ENCODE measurements at places on chromosomes 16 and 17. TPM values are rescaled to one million over a fixed set of nuclear protein-coding genes. Genes with fewer than 3 reads are reported as not detected.

CCDC144A gene
- 0.95 TPM for total RNA-seq

SLC22A31 gene
- 1.3 TPM for total RNA-seq

CCL14 gene
- total RNA-seq: not detected

MKS1 gene
- 12.4 TPM for total RNA-seq

MYH1 gene
- total RNA-seq: not detected

HOXB8 gene
- 5.9 TPM for total RNA-seq

CD300E gene
- total RNA-seq: not detected

ABCA5 gene
- 2.5 TPM for total RNA-seq

CDH15 gene
- 0.22 TPM for total RNA-seq

RAB11FIP3 gene
- total RNA-seq: 29.8 TPM

EXOSC6 gene
- 13.8 TPM for total RNA-seq

CA5A gene
- total RNA-seq: not detected

PABPN1L gene
- not detected for total RNA-seq

CES1 gene
- total RNA-seq: 29.2 TPM

SRL gene
- total RNA-seq: 0.04 TPM

SAMD14 gene
- 0.41 TPM for total RNA-seq

CDH1 gene
- 5.7 TPM for total RNA-seq

C17orf78 gene
- total RNA-seq: not detected

ABCA8 gene
- 0.61 TPM for total RNA-seq

TEX19 gene
- total RNA-seq: 0.41 TPM

PSME3IP1 gene
- total RNA-seq: 108 TPM

RABEP2 gene
- total RNA-seq: 7.2 TPM

MPO gene
- total RNA-seq: not detected

CDH5 gene
- total RNA-seq: 0.22 TPM

CHAD gene
- total RNA-seq: not detected

Data from A549 treated with dexamethasone at 1 μM for 4 hours (cell line).